ENCODE measurements at places on chromosomes 16 and 17.

DNA sequence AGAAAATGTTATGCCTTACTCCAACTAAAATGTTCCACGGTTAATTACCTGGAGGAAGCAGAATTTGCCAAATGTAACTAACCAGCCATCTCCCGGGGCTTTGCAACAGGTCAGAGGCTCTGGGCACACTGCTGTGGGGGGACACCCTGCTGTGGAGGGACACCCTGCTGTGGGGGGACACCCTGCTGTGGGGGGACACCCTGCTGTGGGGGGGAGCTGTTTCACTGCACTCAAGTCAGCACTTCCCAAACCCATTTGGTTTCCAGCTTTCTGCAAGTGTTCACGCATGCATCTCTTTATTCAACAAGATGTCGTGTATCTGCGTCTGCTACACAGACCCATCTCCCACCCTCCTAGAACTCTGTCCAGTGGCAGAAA lies 239.5 kb downstream of the C16orf95 start:
- no peak for DNase-seq

DNA sequence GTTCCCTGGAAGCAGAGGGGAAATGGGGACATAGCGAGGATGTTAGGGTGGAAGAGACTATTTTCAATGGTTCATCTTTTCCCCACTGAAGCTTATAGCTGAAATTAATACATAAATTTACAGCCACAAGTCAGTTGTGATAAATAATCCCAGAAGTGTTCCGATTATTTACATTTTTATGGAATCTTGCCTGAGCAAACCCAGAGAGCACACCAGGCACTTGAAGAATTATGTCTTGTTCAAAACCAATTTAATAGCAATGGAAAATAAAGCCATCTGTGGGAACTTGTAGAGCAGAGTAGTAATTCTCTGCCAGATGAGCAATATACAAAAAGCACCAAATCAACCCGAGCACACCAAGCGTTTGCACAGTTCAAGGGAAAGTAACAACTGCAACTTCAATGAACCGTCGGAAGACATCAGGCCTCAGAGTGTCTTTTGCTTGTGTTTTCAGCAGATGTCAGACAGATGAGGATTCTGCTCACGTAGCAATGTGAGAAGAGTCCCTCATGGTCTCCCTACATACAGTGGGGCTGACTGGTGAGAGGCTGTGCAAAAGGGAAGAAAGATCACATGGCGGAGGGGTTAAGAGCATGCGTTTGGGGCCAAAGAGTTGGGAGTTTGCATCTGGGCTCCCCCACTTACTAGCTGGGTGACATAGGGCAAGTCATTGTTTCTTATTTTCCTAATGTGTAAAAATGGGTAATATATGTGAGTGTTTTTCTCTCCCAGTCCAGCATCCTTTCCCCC lies 148.7 kb upstream of the HS3ST2 start:
- DNase-seq, result no peak

GRCh38 chr17:64615028-64615677 lies 47.0 kb downstream of the SMURF2 start:
- no peak for DNase-seq

DNA sequence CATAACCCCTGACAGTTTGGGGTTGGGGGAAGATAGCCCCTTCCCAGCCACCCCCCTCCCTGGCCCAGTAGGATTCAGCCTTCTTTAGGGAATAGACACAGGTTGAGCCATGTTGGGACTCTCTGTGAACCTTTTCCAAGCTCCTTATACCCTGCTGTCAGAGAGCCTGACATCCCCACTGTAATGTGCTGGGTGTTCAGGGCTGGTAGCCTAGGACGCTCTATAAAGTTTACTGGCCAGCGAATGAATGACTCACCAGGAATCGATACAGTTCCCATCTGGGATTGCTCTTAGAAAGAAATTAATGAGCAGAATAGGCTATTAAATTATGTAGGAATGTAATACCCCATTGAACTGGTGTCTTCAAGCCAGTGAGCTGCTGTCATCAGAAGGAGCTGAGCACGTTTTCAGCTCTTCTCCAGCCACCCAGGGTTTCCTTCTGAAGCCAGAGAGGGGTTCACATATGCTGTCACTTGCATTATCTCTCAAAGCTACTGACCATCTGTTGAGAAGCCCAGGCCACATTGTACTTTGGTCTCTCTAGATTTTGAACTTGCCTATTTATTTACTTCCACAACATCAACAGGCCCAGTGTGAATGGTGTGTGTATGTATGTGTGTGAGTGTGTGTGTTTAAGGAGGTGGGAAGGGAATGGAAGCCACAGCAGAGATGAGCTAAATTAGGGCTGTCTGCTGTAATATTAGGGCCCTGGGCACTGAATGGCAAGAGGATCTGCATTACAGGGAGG lies 64.9 kb downstream of the SPACA3 start:
- no peak for DNase-seq
